ENCODE measurements at places on chromosomes 2 and 18.

GRCh38 chr2:47784352-47784851 lies 1.5 kb downstream of the MSH6 start:
- DNase-seq, result no peak

- DNase-seq, result no peak
These were observed 286.5 kb downstream of the LPIN1 start for GRCh38 chr2:12032975-12033374.

DNA sequence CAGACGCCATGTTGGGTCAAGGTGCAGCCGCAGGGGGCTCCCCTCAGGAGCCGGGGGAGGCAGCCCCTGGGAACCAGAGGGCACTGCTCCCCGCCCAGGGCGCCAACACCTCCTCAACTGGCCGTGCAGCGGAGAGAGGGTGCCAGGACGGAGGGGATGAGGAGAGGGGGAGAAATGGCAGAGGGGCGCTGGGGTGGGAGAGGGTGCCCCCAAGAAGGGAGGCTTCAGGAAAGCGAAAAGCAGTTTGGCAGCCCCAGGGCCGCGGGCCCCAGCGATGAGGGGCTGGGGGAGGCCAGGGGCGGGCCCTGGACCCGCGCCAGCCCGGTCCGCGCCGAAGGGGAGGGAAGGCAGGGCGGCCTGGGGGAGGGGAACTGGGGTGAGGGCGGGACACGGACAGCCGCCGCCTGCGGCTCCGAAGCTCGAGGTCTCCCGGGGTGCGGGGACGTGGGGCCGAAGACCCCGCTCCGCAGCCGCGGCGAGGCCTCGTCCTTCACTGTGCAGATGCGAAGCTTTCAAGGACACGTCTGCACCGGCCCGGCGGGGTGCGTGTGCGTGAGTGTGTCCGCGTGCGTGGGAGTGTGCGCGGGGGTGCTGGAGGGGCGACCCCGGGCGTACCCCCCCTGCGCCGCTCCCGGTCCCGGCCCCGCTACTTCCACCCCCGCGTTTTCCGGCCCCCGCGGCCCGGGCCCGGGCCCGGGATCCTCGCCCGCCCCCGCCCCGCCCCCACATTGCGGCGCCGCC lies 1.4 kb downstream of the DNMT3A start:
- DNase-seq, result peak; percentile 29

DNA sequence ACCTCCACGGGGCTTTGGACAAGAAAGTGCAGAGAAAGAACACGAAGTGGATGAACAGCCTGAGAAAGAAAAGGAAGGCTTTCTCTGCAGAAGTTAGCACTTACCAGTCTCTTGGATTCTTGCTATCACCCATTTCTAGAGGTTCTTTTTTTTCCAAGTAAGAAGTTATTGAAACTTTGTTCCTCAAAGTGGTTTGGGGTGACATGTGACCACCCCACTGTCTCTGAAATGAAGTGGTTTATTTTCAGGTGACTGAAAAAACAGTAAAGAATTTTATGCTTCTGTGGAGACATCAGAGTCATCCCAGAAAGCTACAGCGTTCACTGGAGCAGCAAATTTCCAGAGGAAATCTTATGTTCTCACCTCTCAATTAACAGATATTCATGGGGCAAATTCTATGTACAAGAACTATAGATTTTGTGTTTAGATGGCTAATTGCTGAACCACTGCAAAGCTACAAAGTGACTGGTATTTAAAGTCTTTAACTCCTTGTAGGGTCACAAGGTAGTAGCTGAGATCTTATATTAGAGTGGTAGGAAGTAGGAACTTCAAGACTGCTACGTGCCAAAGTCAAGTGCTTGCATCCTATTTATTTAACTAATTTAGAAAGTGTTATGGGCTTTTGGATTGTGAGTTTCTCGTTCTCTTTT lies 267.5 kb downstream of the TGIF1 start:
- no peak for DNase-seq

- DNase-seq, result no peak
These were observed 21.1 kb upstream of the COX7A2L start for GRCh38 chr2:42382144-42382543.

GRCh38 chr2:191789796-191790195 lies 57.1 kb downstream of the CAVIN2 start:
- DNase-seq, result no peak

DNA sequence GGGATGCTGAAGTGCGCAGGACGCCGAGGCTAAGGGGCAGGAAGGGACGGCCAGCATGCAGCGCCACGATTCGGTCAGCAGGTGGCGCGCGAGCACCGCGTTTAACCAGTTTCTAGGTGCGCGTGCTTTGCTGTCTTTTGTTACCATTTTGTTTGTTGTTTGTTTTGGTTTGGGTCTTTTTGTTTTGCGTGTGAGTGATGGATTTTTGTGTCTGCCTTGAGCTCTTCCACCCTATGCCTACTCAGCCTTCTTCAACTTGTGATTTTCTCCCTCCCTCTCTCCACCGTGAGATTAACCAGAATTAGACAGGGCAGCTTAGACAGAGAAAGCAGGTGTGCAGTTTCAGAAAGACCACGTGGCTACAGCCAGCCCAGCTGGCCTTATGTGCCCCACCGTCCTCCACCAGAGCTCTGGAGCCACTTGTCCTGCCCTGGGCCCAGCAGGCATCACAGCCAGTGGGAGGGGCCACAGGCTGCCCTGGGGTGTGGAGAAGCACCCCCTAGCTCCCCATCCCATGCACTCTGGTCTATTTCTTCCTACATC lies 180.2 kb downstream of the RNF144A start:
- DNase-seq, result peak; percentile 73

DNA sequence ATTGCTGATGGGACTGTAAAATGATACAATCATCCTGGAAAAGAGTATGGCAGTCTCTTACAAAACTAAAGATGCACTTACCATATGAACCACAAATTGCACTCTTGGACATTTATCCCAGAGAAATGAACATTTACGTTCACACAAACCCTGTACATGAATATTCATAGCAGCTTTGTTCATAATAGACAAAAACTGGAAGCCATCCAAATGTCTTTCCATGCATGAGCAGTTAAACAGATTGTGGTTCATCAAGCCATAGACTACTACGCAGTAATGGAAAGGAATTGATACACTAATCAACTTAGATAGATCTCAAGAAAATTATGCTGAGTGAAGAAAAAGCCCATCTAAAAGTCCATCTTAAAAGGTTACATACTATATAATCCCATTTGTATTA lies 156.1 kb upstream of the SLC39A10 start:
- DNase-seq, result no peak

- no peak for DNase-seq
These were observed 116.9 kb downstream of the C1D start for GRCh38 chr2:67945940-67946339.

DNA sequence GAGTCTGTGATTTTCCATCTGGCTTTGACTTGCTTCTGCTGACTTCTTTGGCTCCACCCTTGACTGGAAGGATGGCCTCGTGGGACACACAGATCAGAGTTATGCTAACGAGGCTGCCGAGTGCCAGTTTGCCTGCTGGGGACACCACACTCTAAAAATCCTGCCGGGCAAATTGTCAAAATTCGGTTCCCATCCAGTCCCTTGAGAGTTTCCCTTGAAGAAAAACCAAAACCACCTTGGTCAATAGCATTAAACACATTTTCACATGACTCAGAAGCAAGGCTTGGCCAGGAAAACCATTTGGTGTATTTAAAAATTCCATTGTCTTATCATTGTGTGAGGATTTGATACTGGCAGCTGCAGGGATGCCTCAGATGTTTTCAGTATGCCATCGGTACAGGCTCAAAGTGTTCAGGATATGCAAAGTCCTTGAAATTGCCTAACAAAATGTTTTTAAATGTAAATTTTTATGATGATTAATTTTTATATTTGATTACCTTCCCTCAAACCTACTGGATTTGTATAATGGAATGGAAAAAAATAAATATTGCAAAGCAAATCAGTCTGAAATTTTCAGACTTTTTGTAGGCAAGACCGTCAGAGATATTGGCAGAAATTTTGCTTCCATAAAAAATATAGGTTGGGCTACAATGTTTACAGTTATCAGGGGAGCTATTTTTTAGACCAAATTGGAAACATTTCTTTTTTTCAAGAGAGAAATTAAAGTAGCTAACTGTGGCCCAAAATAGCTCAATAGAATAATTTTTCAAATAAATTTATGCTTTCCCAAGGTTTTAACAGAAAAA lies 41.6 kb downstream of the KCNE4 start:
- no peak for DNase-seq

- no peak for DNase-seq
These were observed 10.0 kb downstream of the INPP4A start for GRCh38 chr2:98454500-98455235.

DNA sequence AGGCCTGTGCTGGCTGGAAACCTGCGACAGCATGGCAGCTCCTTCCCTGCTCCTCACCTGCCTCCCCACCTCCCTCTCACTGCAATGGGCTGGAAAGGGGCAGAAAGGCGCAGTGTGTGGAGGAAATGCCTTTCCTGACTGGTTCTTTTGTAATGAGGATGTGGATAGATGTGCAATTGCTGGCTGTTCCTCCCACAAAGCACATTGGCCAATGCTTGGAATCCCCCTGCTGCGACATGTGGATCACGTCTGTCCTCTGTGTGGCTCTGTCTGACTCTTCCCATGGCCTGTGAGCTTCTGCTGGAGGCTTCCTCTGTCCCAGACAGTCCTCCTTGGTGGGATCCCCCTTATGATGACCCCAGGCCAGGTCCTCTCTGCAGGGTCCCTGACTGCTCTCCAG lies 172.5 kb downstream of the NCK2 start:
- no peak for DNase-seq

DNA sequence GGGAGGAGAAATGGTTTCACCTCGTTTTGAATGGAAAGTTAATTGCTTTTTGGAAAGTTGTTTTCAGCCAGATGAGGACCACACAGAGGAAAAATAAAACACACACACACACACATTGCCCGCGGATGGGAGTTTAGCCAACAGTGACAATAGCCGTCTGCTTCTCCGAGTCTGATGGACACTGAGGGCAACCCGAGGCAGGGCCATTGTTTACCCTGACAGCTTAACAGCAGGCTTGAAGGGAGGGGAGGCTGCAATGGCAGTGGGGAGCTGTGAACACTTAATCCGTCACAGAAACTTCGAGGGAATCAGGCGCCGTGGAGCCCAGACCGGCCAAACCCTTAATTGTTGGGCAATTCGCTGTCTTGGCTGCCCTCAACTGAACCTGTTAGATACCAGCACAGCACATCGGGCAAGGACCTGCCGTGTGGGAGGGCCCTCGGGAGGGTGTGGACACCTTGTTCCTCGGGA lies 145.9 kb downstream of the ACKR3 start:
- no peak for DNase-seq

DNA sequence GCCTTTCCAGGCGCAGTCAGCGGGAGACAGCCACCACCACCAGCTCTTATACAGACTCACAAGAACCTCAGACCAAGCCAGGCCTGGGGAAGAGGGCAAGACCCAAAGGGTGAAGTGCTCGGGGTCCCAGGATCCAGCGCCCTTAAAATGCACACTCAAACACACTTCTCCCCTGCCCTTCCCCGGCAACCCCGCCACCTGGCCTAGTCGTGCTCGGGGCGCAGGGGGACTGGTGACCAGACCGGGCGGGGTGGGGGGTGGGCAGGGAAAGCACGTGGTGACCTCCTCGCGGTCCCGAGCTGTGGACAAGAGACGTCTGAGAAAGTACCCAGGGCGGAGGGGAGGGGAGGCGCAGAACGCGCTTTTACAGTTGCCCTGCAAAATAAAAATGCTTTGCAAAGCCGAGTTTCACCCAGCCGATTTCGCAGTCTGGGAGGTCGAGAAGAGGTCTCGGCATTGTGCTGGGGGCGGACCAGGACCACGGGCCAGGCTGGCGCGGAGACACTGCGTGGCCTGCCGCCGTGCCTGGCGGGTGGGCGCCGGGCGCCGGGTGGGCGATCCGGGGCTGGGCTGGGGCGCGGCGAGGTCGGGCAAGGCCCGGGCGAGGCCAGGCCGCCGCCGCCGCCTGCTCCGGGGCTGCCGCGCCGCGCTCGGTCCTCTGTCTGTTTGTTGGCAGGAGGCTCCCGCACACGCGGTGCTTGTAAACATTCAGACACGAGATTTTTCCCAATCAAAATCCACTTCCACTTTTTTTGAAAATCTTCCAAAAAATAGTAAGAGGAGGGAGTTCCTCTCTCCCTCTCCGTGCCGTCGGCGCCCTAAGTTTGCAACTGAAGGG lies 2.0 kb downstream of the BCL11A start:
- no peak for DNase-seq

- peak; percentile 66 for DNase-seq
These were observed 24.1 kb downstream of the PSMG2 start for GRCh38 chr18:12726774-12727550.

GRCh38 chr2:15768142-15768541 lies 172.2 kb upstream of the MYCN start:
- no peak for DNase-seq

DNA sequence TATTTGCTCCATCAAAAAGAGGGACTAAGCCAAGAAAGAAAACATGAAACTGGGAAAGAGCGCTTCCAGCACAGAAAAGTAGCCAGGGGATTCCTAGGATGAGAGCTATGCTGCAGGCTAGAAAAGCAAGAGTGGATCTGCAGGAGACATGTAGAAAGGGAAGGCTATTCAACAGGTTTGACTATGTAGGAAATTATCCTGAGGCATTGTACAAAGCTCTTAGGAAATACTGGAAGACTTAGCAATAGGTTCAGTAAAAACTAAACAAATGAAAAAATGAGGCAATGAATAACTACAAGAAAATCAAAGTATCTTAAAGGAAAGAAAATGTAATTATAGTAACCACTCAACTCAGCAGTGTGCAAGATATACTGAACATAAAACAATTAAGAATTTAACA lies 229.5 kb upstream of the FBXO11 start:
- DNase-seq, result no peak

DNA sequence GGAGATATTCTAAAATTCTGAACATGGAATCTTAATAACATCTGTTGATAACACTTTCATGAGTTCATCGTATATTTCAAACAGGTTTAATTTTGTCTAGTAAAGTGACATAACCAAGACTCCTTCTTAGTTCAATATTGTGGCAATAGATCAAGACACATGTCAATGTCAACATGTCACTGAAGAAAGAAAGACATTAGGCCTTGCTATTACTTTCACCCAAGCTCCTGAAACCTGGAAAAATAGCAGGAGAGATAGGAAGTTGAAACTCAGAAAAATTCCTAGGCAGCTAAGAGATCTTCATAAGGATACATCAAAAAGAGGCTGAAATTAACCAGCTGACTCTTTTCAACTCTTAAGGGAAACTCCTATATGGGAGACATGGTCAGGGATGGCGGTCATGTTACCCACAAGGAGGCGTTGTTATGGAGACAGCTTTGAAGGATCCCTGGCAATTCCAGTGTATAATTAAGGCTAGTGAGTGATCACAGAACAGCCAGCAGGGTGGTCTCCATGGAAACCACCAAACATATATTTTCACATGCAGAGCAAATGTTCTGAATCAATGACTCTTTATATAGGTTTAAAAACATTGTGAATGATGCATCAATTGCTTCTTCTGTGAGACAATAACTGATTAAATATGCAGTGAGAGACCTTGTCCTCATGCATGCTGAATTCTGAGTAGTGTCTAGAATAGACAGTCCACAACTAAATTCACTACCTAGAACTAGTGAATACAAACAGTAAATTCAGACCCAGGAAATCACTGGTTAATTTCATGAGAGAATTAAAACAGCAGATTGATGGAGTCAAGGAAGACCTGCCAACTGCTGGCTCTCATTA lies 115.3 kb upstream of the RIOK3 start:
- no peak for DNase-seq
